AG08395 (cell line): ENCODE measurements at places on chromosomes 11 and 22.

DNA sequence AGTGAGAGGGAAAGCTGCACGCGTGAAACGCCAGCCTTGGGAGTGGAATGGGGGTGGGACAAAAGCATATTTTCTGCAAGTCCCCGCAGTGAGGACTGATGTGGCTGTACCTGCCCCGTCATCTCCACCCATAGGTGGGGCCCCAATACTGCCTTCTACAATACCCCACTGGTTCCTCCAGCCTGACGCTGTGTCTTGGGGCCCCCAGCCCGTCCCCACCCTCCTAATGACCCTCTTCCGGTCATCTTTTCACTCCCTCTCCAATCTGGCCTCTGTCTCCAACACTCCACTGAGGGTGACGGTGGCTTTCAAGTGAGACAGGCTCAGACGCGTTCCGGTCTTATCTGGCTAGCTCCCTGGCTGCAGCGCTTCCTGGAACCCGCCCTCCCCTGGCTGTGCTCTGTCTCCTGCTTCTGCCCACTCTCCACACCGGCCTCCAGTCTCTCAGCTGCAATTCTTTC lies 104.2 kb downstream of the MICAL3 start:
- no peak for DNase-seq

GRCh38 chr11:27696115-27696514 lies 4.1 kb downstream of the BDNF start:
- DNase-seq = peak; percentile 11

GRCh38 chr22:46582281-46582933 lies 37.8 kb upstream of the GRAMD4 start:
- no peak for DNase-seq

GRCh38 chr11:13260963-13261588 lies 16.5 kb upstream of the BMAL1 start:
- peak; percentile 40 for DNase-seq

- no peak for DNase-seq
Measured at GRCh38 chr11:93063086-93063485, 93.6 kb downstream of the MTNR1B start.

GRCh38 chr11:118001494-118001971 lies 15.3 kb downstream of the IL10RA start:
- no peak for DNase-seq

GRCh38 chr22:38213319-38213989 lies 11.7 kb downstream of the MAFF start:
- DNase-seq = no peak

DNA sequence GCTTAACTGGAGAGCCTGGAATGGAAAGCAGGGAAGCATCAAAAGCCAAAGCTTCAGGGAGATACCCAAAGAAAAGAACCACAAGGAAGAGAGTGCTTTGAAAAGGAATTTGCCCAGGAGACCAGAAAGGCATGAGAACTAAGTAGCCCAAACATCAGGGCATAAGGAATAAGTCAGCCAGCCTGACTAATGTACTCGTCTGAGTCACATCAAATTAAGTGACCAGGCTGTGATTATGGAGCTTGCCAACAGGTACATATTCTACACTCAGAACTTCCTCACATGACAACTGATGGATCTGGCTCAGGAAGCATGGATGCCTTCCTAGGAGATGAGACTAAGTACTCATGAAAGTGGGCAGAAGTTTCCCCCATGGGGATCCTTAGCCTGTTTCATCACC lies 366.7 kb downstream of the BUD13 start:
- no peak for DNase-seq

DNA sequence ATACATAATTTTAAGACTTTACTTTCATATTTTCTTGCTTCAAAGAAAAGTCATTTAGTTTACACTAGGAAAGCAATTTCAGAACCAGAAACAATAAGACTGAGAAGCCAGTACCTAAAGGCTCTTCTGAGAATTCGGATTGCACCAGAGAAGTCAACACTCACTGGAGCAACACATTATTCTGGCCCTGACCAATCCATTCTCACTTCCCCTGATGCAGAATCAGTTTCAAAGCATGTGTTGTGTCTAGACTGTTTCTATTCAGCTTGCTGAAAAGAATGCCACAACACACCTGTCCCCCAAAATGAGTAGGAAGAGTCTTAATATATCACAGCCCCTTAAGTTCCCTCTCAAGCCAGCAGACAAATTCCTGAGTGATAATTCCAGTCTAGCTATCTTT lies 1074.3 kb upstream of the TENM4 start:
- no peak for DNase-seq

DNA sequence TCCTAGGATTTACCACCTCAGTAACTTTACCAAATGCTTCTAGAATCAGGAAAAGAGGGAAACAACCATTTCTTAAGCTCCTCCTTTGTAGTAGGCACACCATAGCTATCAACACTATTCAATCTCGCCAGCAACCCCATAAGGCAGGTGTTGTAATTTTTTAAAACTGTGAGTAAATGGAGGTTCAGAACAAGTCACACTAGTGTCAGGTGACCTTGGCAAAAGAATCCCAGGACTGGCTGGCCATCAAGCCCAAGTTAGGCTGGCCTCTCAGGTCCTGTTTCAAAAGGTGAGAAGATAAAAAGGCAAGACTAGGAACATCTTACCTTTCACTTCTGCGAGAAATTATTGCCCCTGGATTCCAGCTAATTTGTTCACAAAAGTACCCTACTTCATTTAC lies 713 bp downstream of the TOP3B start:
- no peak for DNase-seq

DNA sequence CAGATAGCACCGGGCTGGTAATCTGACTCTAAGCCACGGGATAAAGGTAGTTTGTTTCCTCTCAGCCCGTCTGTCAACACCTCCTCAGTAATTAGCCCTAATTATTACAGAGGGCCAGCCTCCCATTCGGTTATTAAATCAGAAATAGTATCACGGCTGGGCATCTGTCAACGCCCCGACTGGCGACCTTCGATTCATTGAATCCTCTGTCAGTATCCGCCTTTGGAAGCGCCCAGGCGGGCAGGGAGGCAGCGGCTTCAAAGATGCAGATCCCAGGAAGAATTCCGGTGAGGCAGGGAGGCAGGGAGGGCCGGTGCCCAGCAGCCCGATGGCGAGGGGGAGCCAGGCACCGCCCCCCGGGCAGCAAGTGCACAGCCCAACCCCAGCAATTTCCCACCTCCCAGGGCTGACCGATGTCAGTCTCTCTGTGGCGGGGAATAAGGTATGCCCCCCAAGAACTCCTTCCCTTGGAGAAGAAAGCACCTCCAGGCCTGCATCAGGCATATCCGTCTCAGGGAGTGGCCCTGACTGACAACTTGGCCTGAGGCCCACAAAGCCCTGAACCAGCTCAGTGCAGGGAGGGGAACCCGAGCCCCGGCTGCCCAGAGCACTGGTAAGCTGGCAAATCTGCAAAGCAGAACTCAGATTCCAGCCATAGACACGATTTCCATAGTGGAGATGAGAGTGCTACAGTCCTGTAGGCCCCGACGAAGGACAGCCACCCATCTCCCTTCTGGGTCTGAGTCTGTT lies 11.4 kb downstream of the GNB1L start:
- no peak for DNase-seq

DNA sequence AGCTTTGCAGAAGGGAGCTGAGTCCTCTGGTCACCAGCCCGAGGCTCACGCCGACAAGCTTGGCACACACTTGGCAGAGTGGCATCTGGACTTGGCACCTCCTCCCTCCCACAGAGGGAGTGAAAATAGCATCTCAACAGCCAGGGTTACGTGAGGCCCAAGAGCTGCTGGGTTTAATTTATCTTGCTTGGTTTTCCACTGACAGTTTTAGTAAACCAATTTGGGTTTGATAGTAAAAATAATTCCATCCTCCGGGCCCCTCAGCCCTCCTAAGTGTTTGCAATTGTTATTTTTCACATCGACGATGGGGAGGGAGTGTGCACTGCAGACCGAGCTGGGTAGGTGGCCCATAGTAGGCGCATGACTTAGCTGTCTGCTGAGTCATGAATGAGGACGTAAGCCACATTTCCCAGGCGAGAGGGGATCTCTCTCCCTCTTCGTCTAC lies 107.6 kb upstream of the ASPHD2 start:
- DNase-seq = peak; percentile 82

DNA sequence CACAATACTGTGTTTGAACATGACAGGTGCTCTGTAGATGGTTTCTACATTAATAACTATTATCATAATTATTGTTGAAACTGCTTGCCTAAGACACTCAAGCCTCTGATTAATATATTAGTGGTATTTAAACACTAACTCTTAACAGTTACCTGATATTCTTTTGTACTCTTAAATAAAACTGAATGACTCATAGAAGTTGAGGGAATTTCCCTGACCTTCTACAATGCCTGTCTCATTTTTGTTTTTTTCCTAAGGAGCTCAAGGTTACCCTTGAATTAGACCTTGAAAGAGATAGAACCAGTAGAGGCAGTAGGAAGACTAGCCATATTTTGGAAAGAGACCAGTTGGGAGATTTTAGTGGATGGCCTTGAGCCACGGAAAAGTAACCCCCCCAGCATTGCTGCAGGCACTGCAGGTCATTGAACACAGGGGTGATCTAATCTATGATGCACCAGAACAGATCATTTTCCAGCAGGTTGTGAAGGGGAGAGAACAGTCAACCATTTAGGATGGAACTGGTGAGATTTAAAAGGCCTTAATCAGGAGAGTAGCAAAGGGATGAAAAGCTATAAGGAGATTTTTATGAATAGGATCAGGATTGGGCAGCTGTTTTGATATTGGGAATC lies 148.3 kb downstream of the PGR start:
- no peak for DNase-seq

DNA sequence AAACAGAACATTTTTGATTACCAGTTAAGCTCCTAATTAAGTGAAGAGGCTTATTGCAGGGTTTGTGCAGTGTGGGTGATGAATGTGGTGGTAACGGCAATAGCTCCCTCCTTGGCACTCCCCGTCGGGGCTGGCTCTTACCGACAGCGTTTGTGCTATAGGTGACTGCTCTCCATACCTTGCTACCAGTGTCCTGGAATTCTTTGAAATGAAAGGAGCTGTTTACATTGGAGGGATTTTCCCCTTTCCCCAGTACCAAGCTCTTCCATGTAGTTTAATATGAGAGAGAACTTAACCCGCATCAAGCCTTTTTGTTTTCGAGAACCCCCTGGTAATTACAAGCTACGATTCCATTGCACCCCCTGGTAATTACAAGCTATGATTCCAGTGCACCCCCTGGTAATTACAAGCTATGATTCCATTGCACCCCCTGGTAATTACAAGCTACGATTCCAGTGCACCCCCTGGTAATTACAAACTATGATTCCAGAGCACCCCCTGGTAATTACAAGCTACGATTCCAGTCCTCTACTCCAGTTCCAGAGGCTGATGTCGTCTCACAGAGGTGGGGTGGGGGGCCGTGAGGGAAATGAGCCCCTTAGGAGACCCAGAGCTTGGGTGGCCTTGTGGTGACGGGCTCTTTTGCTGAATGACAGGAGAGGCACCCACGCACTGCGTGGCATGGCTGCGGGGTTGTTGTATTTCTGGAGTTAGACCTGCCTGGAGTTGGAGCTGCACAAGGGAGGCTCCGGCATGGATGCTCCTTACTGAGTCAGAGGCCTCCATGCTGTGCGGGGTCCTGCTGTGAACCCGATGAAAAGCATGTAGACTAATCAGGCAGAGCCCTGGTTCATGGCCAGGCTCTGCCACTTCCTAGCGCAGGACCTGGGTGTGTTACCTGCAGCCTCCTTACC lies 205.3 kb downstream of the TBC1D22A start:
- DNase-seq = no peak

GRCh38 chr22:43050995-43051394 lies 36.0 kb upstream of the PACSIN2 start:
- no peak for DNase-seq

DNA sequence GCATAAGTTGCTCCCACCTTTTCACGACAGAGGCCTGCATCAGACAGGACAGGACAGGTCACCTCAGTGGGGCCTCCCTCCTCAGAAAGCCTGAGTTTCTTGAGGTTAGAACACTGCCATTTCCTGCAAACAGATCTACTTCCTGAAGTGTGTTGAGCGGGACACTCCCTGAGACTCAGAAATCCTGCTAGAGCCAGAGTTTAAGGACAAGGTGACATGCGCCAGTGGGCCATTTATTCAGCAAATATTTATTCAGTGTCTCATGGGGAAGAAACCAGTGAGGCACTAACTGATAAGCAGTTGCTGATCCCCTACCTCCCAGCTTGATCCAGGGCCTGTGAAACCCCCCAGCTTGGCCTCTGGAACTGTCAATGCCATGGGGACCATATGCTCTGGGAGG lies 454.6 kb downstream of the SOX6 start:
- no peak for DNase-seq

DNA sequence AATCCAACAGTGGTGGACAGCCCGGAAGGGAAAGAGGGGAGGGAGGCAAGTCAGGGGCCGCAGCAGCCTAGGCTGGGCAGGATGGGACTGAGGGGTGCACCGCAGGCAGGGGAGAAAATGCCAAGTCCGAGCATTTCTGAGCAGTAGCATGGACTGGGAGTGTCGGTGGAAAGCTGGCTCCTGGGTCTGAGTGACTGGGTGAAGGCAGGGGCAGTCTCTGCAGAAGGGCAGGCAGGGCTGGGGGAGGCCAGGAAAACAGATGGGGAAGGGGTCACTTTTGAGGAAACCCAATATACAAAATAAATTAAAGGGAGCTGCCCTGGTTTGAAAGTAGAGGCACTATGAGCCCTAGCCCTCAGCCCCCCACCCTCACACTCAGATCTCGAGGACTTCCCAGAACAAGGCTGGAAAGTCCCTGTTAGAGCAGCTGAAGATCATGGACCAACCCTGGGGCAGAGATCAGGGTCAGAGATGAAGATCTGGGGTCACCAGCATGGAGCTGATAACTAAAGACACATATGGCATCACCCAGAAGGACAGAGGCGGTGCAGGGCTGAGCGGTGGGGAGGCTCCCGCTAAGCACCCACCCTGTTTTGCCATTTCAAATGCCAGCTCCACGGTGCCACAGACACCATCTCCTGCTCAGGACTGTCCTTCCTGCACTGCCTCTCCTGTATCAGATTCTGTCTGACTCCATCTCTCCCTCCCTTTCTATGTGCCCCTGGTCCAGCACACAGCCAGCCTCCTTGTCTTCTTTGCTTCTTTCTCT lies 32.4 kb upstream of the ETS1 start:
- no peak for DNase-seq

GRCh38 chr11:131809203-131809918 lies 438.9 kb downstream of the NTM start:
- peak; percentile 9 for DNase-seq

DNA sequence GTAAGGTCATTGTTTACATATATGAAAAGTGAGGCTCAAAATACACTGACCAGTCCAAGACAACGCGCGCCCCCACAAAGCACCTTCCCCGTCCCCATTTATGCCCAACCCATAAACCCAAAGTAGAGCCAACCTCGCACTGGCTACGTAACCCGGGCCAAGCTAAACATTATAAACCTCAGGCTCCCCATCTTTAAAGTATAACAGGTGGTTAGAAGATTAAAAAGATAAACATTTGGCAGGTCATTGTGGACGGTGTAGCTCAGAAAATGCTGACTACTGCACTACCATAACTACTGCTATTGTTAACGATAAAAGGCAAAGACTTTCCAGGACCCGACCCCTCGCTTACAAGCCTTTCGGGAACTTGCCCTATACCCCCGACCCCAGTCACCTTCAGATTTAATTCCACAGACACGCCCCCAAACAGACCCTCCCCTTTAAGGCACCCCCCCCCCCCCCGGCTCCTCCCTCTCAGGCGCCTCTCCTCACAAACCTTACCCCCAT lies 470 bp downstream of the NUMA1 start:
- peak; percentile 31 for DNase-seq

- peak; percentile 68 for DNase-seq
Measured at GRCh38 chr11:119361056-119361787, 14.7 kb upstream of the MFRP start.

- peak; percentile 82 for DNase-seq
Measured at GRCh38 chr11:102287964-102288724, 29.1 kb upstream of the BIRC3 start.

GRCh38 chr11:96246718-96247552 lies 96.1 kb downstream of the MAML2 start:
- DNase-seq = peak; percentile 45
